NCI-H1417 (cell line): ENCODE measurements at places on chromosomes 7 and 10.
A peak's percentile ranks its signal among the peaks of the same experiment; 100 is the strongest.

DNA sequence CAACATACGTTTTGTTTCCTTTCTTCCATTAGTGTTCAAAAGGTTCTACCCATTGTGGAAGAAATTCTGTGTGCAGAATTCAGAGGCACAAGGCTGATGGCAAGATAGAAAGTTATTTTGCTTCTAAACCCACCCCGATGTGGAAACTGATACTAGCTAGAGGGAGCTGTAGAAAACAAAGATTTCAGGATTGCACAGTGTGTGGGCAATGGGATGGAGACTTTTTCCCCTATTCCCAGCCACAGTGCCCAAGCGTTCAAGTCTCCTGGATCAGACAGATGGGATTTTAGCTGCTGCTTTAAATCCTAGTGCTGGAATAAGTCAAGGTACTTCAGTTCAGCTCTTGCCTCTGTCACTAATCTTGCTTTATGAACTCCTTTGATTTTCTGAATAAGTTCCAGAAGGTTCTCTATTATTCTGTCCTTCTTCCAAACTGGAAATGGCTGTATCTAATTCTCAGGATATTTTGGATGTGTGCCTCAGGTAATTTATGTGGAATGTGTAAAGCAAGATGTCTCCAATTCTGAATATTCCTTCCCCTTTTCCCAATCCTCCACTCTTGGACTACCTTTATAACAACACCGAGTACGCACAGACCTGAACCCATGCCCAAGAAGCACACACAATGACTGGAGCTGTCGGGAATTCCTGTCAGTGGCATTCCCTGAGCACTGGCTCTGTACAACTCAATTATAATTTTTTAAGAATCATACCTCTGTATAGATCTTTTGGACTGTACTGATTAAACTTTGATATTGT is 473.0 kb downstream of the PLXDC2 start:
- DNase-seq, result no peak

GRCh38 chr7:44637788-44638594 is 31.6 kb downstream of the OGDH start:
- no peak for DNase-seq

DNA sequence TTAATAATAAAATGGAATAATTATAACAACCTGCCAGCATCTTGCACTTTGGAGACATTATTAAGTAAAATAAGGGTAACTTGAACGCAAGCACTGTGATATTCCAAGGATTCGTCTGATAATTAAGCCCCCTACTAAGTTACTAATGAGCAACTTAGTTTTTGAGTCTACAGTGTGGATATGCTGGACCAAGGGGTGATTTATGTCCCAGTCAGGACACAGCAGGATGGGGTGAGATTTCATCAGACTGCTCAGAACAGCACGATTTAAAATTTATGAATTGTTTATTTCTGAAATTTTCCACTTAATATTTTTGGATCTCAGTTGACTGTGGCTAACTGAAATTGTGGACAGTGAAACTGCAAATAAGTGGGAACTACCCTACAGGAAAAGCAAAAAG is 182.8 kb upstream of the PHF14 start:
- DNase-seq, result no peak

- no peak for DNase-seq
Observed at GRCh38 chr7:41599760-41600159, 103.1 kb downstream of the INHBA start.

DNA sequence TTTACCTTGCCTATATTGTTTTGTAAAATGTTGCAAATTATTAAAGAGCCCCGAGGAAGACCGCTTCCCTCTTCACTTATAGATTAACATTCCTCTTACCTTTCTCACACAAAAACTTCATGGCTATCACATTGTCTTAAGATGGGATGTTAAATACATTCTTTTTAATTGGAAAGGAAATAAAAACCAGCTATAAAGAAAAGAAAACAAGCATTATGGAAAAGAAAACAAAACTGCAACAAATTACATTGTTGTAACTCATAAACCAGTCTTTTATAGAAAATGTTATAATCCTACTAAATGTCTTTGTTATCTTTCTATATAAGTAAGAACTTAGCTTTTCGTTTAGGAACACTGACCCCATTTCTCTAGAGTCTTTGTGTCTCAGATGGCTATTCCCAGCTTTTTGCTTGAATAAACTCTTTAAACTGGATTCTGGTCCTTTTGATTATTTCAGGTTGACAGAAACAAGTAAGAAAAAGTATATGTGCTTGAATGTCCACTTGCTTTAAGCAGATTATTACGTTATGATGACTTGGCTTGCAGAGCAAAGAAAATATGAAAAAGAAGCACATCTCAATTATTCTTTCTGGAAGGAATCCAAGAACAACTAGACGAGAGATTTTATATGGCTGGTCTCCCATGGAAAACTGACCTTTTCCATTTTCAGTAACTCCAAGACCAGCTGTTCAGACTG is 128.2 kb downstream of the AKR1D1 start:
- no peak for DNase-seq

GRCh38 chr10:35194906-35195305 is 68.3 kb downstream of the CREM start:
- no peak for DNase-seq

- no peak for DNase-seq
Observed at GRCh38 chr7:50656141-50656895, 91.1 kb upstream of the DDC start.

DNA sequence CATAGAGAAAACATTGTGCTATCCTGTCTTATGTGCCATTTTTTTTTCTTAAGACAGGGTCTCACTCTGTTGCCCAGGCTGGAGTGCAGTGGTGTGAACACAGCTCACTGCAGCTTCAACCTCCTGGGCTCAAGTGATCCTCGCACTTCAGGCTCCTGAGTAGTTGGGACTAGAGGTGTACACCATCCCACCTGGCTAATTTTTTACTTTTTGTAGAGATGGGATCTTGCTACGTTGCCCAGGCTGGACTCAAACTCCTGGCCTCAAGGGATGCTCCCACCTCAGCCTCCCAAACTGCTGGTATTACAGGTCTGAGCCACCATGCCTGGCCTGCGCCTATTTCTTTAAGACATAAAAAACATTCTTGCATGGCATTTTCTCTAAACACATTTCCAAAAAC is 20.6 kb downstream of the LYZL1 start:
- DNase-seq, result no peak

GRCh38 chr10:90817128-90817889 is 40.5 kb downstream of the HTR7 start:
- no peak for DNase-seq

DNA sequence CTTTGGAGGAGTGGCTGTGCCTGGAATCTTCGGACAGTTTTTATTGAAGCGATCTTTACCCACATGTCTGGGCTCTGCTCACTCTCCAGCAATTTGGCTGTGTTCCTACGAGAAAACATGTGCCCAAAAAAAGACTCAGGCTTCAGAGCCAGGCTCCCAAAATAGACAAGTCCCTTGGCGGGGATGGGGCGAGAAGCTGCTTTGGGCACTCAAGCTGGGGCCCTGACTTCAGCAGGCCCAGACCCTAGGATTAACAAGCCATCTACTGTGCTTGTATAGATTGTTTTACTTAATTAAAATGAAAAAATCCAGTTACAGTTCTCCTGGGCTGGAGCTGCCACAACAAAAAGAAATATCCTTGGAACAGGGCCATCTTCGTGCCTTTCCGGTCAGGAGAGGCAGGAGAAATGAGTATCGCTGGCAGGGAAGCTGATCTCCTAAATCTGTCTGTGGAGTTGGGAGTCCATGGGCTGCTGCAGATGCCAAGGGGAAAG is 51.4 kb upstream of the PDCD4 start:
- DNase-seq, result no peak

- peak; percentile 63 for DNase-seq
Observed at GRCh38 chr7:158586499-158587161, 993 bp downstream of the PTPRN2 start.

GRCh38 chr10:28906934-28907333 is 229.6 kb downstream of the BAMBI start:
- DNase-seq, result no peak

GRCh38 chr7:129514683-129515082 is 12.4 kb downstream of the SMKR1 start:
- DNase-seq, result no peak

- DNase-seq, result no peak
Observed at GRCh38 chr10:93224005-93224779, 150.5 kb downstream of the CYP26A1 start.

- DNase-seq, result peak; percentile 80
Observed at GRCh38 chr7:156194813-156195212, 382.6 kb upstream of the SHH start.

DNA sequence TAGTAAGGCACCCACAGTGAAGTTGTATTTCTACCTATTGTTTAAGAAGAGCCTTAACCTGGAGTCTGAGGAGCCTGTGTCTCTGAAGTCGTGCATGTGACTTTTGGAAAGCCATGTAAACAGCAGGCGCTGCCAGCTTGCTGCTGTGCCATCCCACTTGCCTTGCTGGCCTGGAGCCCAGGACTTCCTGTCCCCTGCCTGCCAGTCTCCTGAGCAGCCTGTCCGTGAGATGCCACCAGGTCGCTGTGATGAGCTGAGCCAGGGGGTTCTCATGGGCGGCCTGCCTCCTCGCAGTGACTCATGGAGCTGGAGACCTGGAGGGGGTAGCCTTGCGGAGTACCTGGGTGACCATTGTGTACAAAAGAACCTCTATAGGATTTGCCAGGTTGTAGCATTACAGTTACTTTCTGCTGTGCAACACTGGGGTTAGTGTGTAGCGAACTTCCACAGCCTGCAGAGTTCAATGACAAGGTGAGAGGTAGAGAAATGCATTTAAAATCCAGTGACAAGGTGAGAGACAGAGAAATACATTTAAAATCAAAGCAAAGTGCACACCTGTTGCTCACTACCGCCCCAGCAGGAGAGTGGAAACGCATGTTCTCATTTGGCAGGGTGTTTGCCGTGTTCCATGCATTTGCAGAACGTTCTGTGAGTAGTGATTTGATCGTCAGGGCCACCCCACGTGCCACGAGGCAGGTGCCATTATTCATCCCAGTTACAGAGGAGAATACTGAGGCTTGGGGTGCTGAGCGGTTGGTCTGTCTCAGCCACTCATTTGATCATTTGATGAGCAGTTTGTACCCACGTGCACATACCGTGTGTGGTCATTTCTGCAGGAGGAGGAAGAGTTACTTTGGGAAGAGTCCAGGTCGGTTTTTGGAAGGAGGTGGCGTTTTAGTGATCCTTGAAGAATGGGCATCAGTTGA is 36.6 kb upstream of the BHLHA15 start:
- no peak for DNase-seq

DNA sequence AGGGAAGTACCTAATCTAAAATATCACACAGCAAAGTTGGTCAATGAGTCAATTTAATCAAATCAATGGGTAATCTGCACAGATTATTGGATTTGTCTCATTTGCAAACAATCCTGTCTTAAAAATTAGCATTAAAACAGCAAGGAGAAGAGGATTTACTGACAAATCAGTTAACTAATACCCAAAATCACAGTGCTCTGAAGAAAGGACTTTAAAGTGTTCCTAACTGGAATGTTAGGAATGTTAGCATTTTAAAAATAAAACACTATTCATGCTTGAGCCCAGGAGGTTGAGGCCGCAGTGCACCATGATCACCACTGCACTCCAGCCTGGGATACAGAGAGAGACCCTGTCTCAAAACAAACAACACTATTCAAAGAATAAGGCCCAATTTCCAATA is 83.1 kb downstream of the CHCHD3 start:
- no peak for DNase-seq

DNA sequence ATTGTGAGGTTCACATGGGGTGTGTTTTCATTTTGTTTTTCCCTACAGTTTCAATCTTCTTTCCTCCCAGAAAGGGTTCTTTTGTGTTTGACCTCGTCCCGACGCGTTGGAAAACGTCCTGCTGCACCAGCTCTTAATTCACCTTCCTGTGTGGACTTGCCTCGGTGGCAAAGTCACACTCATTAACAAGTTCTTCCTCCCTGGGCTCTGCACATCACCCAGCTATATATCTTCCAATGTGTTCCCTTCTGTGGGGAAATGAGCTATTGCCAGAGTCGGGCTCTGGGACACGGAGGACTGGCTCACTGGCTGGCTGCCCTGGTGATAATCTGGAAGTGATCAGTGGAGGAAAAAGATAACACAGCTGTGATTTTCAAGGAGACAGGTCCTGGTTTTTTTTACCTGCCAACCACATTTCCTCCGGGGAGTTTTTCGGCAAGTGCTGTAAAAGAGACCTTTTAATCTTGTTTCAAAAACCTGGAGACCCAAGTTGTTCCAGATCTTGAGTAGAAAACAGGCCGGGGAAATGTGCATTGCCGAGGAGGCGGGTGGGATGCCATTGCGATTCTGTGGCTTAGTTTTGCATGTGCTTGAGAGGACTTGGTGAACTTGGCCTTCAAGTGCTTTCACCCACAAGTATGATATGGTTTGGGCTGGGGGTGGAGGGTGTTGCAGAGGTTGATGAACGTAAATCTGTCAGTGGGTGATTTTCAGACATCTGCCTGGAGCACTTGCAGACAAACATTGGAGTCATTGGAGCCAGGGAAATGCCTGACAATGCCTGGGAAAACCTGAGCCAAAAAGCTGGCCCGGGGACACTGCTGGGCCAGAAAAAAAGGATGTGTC is 96.5 kb upstream of the CREB5 start:
- no peak for DNase-seq

DNA sequence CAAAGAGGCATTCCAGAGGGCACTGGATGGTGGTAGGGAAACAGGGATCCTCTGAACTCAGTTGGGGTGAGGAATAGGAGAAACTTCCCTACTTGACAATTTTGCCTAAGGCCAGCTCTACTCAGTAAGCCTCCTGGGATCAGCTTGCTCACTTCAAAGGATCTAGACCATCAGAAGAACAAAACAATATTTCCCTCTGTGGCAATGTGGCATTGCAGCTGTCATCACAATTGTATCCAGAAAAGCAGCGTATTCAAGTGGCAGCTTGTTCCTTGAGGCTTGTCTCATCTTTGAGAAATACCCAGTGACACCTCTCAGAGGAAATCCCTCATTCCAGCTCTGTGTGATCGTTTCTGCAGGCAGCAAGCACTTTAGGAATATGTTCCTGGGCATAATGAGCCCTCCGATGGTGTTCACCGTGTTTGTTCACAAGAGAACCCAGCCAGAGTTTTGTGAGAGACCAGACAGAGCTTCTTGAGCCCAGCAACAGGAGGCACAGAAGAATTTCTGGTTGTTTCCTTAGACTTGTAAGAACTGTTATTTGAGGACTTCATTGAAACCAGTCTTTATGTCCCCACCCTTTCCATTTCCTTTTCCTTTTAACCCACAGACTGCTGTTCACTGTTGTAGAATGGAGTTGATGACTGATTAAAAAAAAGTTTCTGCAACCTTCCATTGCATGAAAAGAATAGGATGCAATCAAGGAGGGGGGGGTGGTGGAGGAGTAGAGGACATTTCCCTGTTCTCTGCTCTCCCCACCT is 747.3 kb downstream of the LRMDA start:
- no peak for DNase-seq

- DNase-seq, result no peak
Observed at GRCh38 chr7:117362294-117362888, 39.5 kb upstream of the WNT2 start.

DNA sequence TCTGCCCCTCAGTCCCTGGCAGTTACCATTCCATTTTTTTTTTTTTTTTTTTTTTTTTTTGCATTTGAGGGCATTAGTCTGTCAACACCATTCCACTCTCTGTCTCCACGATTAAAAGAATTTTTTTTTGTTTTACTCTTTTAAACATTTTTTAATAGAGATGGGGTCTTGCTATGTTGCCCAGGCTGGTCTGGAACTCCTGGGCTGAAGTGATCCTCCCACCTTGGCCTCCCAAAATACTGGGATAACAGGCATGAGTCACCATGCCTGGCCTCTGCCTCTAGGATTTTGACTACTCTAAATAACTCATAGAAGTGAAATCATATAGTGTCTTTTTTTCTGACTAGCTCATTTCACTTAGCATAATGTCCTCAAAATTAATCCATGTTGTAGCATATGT is 16.5 kb upstream of the CLDN3 start:
- no peak for DNase-seq

GRCh38 chr7:6576024-6576866 is 1.0 kb upstream of the ZDHHC4 start:
- no peak for DNase-seq
